NCI-H524 treated with DMSO at 0.1 percent for 48 hours (cell line): ENCODE measurements at places on chromosomes 5 and 9.
A peak's percentile ranks its signal among the peaks of the same experiment; 100 is the strongest.

GRCh38 chr9:76194896-76195295 lies 199.3 kb downstream of the RFK start:
- DNase-seq = no peak

GRCh38 chr5:74995926-74996325 lies 56.4 kb downstream of the GCNT4 start:
- no peak for DNase-seq

DNA sequence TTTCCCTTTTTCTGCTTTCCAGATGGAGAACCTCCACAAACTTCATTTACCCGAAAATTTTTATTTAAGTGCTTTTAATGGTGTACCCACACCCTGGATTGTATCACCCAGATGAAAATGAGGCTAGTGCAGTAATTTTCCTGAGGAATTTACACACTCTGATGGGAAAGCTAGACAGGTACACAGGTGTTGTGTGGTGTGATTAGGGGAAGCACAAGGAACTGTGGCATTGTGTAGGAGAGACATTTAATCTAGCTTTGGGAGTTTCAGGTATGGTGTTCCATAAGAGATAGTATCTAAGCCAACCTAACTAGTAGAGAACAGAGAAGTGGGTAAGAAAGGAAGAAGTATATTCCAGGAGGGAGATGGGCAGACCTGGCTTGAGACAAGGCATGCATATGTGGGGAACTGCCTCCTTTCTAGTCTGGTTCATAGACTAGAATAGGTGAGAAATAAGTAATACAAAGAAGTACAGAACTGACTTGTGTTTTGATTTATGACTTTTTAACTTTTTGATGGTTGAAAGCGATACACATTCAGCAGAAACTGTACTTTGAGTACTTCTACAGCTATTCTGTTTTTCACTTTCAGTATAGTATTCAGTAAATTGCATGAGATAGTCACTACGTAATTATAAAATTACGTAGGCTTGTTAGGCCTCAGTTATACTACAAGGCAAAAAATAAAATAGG lies 22.9 kb upstream of the ROPN1L start:
- no peak for DNase-seq

DNA sequence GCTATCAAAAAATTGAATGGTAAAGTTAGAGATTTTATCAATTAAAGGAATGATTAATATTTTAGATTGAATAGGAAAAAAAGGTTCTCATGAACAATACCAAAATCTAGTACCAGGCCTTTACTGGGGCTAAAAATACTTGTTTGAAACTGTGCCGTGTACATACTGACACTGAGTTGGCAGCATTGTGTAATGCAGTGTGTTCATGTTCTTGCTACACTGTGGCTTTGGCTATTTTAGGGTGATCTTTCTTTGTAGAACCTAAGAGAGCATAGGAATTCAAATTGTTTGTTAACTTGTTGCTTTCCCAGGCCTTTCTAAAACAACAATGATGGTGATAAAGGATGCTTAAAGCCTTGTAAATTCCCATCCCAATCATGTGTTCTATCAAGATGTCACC lies 80.9 kb downstream of the KIF4B start:
- no peak for DNase-seq

DNA sequence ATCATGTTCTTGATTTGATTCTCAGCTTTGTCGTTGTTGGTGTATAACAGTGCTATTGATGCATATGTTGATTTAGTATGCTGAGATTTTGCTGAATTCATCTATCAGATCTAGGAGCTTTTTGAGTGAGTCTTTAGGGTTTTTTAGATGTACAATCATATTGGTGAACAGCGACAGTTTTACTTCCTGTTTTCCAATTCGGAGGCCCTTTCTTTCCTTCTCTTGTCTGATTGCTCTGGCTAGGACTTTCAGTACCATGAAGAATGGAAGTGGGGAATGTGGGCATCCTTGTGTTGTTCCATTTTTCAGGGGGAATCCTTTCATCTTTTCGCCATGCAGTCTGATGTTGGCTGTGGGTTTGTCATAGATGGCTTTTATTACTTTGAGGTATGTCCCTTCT lies 100.4 kb downstream of the SGCD start:
- no peak for DNase-seq

DNA sequence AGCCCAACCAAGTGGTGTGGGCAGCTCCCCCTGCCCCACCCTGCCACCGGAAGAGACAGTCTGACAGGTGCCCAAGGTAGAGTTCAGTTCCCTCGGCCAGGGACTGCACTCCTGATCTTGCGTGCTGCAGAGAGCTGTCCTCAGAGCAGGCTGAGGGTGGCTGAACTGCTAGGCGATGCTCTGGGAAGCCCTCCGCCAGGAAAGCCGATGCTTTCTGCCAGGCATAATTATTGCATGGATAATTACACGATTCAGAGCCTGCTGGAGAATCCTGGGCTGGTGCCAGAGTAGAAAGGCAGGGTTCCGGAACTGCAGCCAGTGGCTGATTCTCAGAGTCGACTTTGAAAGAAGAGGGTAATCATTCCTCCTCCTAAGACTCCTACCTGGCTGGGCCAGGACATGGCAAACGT lies 19.3 kb downstream of the KCNIP1 start:
- no peak for DNase-seq

DNA sequence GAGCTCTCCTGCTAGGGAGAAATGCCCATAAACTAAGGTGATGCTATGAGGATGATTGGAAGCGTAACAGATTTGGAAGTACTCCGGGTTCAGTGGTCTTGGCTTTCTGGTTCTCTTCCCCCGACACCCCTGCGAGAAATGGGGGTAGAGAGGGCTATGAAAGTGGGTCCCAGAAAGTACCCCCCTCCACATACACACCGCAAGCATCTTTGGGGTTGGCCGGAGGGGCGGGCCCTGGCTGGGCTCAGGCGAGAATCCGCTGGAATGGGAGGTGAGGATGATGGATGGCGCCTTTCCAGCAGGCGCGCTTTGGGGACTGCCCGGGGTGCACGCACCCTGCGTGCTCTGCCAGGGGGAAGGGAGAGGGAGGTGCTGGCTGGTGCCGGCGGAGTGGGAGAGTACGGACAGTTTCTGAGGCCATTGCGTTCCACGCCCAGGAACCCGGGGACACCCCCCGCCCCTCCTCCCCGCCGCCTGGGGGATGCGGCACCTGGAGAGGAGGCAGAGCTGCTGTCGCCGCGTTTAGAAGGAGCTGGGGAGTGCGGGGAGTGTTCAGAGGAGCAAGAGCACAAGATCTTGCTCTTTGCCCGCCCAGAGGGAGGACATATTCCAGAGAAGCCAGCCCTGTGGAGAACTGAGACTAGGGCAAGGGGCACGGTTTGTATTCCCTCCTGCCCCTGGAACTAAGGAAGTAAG lies 1.9 kb downstream of the PCSK5 start:
- peak; percentile 2 for DNase-seq

GRCh38 chr5:37495210-37495609 lies 116.1 kb downstream of the WDR70 start:
- peak; percentile 67 for DNase-seq

GRCh38 chr9:13718086-13718485 lies 438.6 kb upstream of the MPDZ start:
- no peak for DNase-seq

DNA sequence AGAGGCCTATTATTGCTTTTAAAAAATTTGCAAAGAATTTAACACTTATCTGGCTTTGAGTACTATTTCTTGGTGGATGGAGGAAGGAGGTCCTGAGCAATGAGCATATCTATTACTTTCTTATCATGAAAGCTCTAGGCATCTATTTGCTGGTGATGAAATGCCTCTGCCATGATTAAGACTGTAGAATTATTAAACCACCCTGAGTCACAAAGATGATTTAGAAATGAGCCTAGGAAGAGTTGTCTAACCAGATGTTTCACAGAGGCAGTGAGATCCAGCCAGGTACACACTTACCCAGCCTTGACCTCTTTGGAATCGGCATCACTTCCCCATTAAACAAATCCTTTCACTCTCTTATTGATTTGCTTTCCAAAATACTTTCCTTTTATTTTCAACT lies 304.4 kb upstream of the KIF2A start:
- DNase-seq = no peak
